NCI-H1417 treated with DMSO at 0.1 percent for 48 hours (cell line): ENCODE measurements at places on chromosomes 3 and 15.

DNA sequence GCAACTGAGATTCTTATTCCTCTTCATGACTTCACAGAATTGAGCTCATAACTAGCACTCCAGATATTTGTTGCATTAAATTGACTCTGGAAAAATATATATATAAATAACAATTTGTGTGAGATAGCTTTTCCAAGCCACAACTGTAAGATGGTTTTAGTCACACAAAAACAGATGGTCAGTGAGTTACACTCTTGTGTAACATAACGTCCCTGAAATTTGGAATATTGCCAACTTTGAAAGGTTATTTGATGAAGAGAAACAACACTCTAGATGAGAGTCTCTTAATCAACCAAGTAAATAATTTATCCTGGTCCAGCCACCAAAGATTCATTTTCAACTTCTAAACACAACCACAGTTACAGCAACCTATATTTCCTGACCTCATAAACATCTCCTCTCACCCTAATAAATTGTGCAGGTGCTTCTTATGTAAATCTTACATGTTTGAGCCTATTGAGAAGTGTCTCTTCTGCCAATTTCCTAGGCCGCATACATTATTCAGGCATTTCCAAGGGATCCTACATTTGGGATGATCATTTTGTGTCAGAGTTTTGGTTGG lies 84.9 kb upstream of the ACP3 start:
- no peak for DNase-seq

GRCh38 chr3:117610156-117610555 lies 900.6 kb downstream of the TUSC7 start:
- no peak for DNase-seq

- DNase-seq, result no peak
Observed at GRCh38 chr15:85494048-85494777, 113.8 kb downstream of the AKAP13 start.

DNA sequence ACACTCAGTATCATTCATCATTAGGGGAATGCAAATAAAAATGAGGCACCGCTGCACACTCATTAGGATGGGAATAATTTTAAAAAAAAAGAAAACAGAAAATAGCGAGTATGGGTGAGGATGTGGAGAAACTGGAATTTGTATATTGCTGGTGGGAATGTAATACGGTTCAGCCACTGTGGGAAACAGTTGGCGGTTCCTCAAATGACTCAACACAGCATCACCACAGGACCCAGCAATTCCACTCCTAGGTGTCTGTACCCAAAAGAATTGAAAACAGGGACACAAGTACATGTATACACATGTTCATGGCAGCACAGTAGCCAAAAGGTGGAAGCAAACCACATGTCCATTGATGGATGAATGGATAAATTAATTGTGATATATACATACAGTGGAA lies 35.2 kb upstream of the RFTN1 start:
- DNase-seq, result no peak
